ENCODE measurements at places on chromosomes 11 and 22.
A peak's percentile ranks its signal among the peaks of the same experiment; 100 is the strongest.

GRCh38 chr22:19878461-19879245 lies 24.0 kb upstream of the GNB1L start:
- H3K4me3 ChIP-seq, result no peak overlapping the region
- no peak overlapping the region for H3K27ac ChIP-seq

DNA sequence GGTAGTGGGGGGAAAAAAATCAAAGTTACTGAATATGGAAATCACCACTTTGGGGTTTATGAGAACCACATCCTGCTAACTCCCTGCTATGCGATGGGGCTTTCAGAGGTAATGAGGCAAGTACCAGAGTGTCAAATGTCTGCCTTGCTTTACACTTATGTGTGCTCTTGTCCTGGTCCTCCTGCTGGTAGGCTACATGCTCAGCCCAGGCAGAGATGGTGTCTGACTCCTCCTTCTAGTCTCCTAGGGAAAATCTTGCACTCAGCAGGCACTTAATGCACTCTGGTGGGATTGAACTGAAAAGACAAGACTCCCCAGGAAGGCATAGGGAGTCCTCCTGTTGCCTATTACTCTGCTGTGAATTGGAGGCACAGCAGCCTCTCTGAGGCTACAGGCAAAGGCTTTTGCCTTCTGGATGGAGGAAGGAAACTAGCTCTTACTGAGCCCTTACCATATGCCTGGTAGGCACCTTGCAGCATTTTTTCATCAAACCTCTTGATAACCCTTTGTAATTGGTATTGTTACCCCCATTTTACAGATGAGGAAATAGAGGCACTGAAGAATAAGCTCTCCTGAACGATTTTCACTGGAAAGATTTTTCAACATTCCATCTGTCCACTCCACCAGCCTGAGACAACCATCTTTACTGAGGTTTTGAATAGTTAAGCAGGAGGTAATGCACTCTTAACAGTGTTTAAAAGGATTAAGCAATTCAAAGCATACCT lies 132.1 kb upstream of the PAX6 start:
- no peaks in the 10 kb centered on the region for H3K36me3 ChIP-seq
- DNase-seq, result no peak
- H3K4me1 ChIP-seq, result peaks cover 2% of the 10 kb centered on the region
- H3K4me3 ChIP-seq, result no peak overlapping the region

- H3K4me1 ChIP-seq, result peaks cover 4% of the 10 kb centered on the region
- H3K36me3 ChIP-seq, result peaks cover 2% of the 10 kb centered on the region
- no peak overlapping the region for H3K27ac ChIP-seq
- no peaks in the 10 kb centered on the region for H3K27me3 ChIP-seq
These were observed 175.3 kb upstream of the SESN3 start for GRCh38 chr11:95406271-95406670.

DNA sequence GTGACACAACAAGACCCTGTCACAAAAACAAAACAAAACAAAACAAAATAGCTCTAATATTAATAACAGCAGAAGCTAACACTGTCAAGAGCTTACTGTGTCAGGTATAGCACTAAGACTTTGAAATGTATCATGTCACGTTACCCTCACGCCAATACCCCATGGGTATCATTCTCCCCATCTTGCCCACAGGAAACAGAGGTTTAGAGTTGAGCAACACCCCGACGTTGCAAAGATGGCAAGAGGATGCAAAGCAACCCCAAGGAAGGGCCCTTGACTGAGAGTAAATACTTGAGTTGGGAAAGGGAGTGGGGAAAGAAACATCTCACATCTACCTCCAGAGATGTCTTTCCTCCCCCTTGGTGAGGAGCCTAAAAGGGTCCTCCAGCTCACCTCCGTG lies 366.8 kb downstream of the LARGE1 start:
- no peak overlapping the region for H3K4me3 ChIP-seq
- DNase-seq, result no peak
- no peaks in the 10 kb centered on the region for H3K4me1 ChIP-seq
- H3K36me3 ChIP-seq, result no peaks in the 10 kb centered on the region
- peaks cover 1% of the 10 kb centered on the region for H3K27me3 ChIP-seq

- no peak overlapping the region for H3K27ac ChIP-seq
- H3K27me3 ChIP-seq, result no peaks in the 10 kb centered on the region
- H3K36me3 ChIP-seq, result no peaks in the 10 kb centered on the region
- H3K4me3 ChIP-seq, result no peak overlapping the region
- no peak for DNase-seq
- H3K4me1 ChIP-seq, result peaks cover 6% of the 10 kb centered on the region
These were observed 9.5 kb upstream of the DENND5A start for GRCh38 chr11:9274499-9275258.

DNA sequence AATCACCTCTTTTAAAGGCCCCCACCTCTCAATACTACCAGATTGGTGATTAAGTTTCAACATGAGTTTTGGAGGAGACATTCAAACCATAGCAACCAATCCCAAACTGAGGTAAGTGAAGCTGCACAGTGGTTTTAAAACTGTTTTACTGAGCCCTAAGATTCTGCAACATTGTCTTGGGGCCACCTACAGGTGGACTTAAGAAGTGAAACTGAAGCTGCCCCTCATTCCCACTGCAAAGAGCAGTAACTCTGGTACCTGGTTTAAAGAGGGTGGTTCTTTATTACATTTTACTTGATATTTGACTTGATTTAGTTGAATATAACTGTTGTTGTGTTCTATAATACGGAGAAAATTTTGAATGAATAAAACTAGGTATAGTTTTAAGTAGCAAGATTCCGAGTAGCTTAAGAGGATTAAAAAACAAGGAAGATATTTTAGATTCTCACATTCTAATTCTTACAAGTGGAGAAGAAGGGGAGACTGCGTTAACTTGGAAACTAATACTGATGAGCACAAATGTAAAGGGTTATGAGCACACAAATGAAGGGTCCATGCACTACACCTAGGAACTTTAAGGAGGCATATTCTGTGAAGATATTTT lies 26.7 kb downstream of the SYT9 start:
- no peaks in the 10 kb centered on the region for H3K36me3 ChIP-seq
- no peak overlapping the region for H3K4me3 ChIP-seq
- no peak for DNase-seq
- no peaks in the 10 kb centered on the region for H3K4me1 ChIP-seq
- H3K27ac ChIP-seq, result no peak overlapping the region
- peaks cover 11% of the 10 kb centered on the region for H3K27me3 ChIP-seq

DNA sequence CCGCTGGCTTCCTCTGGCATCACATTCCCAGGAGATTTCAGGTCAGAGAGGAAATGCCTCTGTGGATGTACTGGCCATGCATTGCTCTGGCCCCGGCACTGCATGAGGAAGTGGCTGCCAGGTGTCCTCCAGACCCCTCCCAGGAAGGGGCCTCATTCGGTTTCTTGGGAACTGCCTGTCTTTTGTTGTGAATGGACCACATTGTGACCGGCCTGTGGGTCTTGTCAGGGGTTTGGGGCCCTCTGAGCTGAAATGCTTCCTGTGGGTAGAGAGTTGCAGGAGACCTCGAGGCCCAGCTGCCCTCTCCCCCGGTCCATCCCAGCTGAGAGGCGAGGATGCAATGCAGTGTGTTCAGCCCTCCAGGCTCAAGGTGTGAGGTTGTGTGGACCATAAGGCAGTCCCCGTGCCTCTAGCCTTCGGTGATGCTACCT lies 18.8 kb upstream of the ST3GAL4 start:
- peaks cover 13% of the 10 kb centered on the region for H3K36me3 ChIP-seq
- H3K4me3 ChIP-seq, result no peak overlapping the region
- no peak for DNase-seq
- H3K4me1 ChIP-seq, result peaks cover 16% of the 10 kb centered on the region
- no peaks in the 10 kb centered on the region for H3K27me3 ChIP-seq

DNA sequence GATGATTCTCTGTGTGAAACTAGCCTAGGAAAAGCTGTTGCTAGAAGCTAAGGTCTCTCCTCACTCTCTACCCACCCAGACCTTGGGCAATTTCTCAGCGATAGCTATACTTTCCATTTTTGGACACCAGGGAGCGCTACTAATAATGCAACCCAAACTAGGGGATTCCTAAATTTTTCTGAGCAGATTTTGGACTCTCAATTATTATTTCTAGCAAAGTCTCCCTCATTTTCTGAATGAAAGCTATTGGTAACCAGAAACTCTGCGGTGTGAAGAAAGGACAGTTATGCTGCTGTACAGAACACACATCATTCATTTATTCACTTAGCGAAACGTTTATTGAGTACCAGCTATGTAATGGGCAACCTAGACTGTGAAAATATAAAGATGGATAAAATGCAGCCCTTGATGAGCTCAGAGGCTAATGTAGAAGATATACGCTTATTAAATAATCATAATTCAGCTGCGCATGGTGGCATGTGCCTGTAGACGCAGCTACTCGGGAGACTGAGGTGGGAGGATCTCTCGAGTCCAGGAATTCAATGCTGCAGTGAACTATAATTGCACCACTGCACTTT lies 6.1 kb upstream of the STIM1 start:
- H3K27ac ChIP-seq, result no peak overlapping the region
- H3K27me3 ChIP-seq, result no peaks in the 10 kb centered on the region
- DNase-seq, result peak; percentile 52
- no peaks in the 10 kb centered on the region for H3K36me3 ChIP-seq

- H3K36me3 ChIP-seq, result no peaks in the 10 kb centered on the region
- no peaks in the 10 kb centered on the region for H3K4me1 ChIP-seq
- H3K27me3 ChIP-seq, result no peaks in the 10 kb centered on the region
- no peak for DNase-seq
These were observed 156.3 kb downstream of the GRM5 start for GRCh38 chr11:88909500-88909899.

DNA sequence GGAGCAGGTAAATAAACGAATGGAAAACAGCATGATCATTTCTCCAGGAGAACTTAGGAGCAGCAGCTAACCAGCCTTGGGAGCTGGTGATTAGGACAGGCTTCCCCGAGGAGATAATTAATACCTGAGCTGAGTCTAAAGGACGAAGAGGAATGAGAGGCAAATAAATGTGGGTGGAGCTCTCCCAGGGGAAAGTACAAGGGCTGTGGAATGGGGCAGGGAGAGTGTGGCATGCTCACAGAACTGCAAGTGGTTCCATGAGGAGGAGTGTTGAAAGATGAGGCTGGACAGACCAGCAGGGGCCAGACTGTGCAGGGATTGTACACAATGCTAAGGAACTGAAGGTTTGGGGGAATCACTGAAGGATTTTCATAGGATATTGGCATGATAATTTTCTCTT lies 14.2 kb upstream of the TLCD5 start:
- H3K4me1 ChIP-seq, result no peaks in the 10 kb centered on the region
- no peaks in the 10 kb centered on the region for H3K36me3 ChIP-seq

- H3K36me3 ChIP-seq, result no peaks in the 10 kb centered on the region
- H3K27ac ChIP-seq, result no peak overlapping the region
- H3K4me1 ChIP-seq, result no peaks in the 10 kb centered on the region
- no peak overlapping the region for H3K4me3 ChIP-seq
These were observed 183.0 kb downstream of the IGLL1 start for GRCh38 chr22:23397008-23397612.

DNA sequence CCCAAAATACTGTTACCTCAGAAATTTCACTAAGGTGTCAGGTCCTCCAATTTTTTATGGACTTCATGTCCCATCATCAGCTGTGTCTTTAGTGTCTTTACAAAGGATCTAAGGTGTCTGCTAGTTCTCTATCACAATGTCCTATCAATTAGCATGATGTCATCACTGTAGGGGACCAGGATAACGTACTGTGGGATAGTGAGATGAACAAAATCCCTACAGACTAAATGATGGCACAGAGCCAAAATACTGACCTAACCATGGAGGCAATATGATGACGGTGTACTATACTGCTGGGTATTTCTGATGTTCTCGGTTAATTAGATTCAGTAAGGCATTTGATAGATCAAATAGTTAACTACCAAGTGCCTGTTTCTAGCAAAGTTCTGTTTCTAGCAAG lies 82.5 kb downstream of the SBF2 start:
- H3K36me3 ChIP-seq, result no peaks in the 10 kb centered on the region
- H3K4me1 ChIP-seq, result no peaks in the 10 kb centered on the region
- H3K4me3 ChIP-seq, result no peak overlapping the region
- H3K27ac ChIP-seq, result no peak overlapping the region

DNA sequence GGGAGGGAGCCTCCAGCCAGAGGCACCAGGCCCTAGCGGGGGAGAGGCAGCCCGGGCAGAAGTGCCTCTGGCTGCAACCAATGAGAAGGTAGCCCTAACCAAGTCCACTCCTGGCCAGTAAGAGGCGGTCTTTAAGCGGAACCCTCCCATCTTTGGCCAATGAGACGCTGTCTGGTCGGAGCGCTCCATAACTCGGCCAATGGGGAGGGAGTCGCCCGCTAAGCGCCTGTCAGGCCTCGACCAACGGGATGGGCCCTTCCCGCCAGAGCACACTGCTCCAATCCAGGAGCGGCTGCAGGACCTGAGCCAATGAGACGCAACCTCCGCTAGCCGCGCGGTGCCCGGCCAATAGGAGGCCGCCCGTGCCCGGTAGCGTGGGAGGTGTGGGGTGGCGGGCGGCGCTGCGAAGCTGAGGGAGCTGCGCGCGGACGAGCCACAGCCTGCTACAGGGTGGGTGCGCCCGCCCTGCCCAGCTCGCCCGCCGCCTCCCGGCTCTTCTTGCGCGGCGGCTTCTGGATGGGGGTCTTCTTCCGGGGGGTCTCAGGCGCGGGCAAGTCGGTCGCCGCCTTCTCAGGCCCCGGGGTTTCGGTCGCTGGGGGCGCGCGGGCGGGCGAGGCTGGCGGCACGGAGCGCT lies 12.6 kb downstream of the SCARF2 start:
- H3K27me3 ChIP-seq, result peaks cover 26% of the 10 kb centered on the region
- peaks cover 13% of the 10 kb centered on the region for H3K4me1 ChIP-seq
- no peak overlapping the region for H3K27ac ChIP-seq
- no peak for DNase-seq

- H3K27me3 ChIP-seq, result peaks cover 4% of the 10 kb centered on the region
- no peaks in the 10 kb centered on the region for H3K36me3 ChIP-seq
These were observed 227.0 kb downstream of the ADAMTS15 start for GRCh38 chr11:130675371-130675821.
